ENCODE measurements at places on chromosomes 7 and 10.

DNA sequence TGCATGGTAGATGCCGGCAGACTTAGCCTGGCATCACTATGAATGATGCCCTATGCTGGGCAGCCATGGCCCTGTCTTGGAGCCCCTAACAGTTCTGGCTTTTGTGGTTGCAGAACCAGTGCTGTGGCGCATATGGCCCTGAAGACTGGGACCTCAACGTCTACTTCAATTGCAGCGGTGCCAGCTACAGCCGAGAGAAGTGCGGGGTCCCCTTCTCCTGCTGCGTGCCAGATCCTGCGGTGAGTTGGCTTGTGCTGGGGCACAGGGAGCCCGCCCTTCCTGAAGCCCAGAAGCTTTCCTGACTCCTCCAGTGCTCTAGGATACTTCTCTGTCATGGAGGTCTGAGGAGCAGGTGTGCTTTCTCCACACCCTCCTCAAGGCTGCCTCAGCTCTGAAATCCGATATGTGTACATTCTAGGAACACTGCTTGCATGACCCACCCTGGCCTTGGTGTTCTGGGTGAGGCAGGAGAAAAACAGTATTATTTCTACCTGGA, 25.6 kb upstream of the SH2D4B start:
- DNase-seq, result no peak

- DNase-seq, result no peak
Observed at GRCh38 chr10:69480068-69480412, 28.8 kb downstream of the TSPAN15 start.

- DNase-seq, result no peak
Observed at GRCh38 chr7:22565315-22565811, 65.4 kb upstream of the STEAP1B start.

DNA sequence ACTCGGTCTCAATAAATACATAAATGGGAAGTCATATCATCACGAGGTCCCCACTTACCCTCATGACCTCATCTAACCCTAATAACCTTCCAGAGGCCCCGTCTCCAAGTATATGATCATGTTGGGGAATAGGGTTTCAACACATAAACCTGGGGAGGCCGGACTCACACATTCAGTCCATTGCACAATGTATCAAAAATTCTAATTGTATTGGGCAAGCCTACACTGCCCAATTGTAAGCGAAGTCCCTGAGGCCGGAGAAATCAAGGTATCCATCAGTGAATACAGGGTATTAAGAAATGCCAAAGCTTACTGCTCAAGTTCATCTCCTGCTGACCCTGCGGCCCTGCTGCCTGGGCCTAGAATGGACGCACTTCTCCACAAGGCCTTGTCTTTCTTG, 69.6 kb downstream of the PARP12 start:
- no peak for DNase-seq

DNA sequence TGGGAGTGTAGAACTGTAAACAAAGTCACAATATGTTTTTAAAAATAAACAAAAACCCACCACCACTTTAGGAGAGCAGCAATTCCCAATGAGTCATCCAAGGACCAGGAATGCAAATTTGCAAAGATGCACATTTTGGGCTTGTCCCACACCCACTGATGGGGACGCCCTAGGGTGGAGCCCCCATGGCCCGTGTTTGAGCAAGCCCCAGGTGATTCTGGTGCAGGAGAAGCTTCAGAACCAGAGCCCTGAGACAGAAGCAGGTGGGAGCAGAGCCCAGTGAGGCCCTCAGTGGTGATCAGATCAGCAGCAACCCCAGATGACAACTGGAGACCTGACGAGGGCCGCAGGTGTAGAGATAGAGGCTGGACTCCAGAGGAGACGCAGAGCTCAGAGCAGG, 55.1 kb upstream of the PFKP start:
- no peak for DNase-seq

- DNase-seq, result no peak
Observed at GRCh38 chr10:91294134-91294906, 73.9 kb downstream of the PCGF5 start.

Measured in stimulated activated CD4-positive, alpha-beta T cell treated with anti-CD3 and anti-CD28 coated beads, Interleukin-15, amount 100 ng/mL, for 48 hours (primary cell).